ENCODE measurements at places on chromosomes 3 and 15.

- DNase-seq: peak; percentile 28
Observed at GRCh38 chr3:76997733-76998132, 42.2 kb upstream of the ROBO2 start.

- DNase-seq: no peak
Observed at GRCh38 chr3:182487143-182487542, 306.2 kb upstream of the ATP11B start.

DNA sequence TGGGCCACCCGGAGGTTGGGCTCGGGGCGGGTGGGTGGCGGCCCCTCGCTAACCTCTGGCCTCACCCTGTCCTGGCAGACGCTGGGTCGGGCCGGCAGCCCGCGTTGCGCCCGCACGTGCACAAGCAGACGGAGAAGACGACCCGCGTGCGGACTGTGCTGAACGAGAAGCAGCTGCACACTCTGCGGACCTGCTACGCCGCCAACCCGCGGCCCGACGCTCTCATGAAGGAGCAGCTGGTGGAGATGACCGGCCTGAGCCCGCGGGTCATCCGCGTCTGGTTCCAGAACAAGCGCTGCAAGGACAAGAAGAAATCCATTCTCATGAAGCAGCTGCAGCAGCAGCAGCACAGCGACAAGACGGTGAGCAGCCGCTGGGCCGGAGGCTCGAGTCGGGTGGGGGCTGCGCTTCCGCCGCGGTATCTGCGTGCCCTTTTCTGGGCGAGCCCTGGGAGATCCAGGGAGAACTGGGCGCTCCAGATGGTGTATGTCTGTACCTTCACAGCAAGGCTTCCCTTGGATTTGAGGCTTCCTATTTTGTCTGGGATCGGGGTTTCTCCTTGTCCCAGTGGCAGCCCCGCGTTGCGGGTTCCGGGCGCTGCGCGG, 3.7 kb downstream of the ISL2 start:
- DNase-seq: no peak

GRCh38 chr3:26474706-26475105, 147.9 kb upstream of the LRRC3B start:
- no peak for DNase-seq

DNA sequence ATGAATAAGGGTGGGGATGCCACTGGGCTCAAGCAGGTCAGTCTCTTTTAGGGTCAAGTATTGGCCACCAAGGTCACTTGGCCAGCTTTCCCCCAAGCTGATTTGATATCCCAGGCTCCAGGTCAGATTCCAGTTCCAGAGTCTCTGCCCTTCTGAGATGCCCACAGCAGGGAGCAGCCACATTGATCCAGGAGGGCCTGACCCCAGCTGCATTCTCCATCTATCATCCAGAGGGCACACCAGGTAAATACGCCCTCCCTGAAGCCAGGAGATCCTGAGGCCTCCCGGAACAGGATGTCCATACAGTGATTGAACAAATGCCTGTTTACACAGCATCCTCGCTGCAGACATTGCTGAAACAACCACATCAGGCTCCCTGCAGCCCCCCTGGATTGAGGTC, 264.6 kb upstream of the TLE3 start:
- DNase-seq: no peak

DNA sequence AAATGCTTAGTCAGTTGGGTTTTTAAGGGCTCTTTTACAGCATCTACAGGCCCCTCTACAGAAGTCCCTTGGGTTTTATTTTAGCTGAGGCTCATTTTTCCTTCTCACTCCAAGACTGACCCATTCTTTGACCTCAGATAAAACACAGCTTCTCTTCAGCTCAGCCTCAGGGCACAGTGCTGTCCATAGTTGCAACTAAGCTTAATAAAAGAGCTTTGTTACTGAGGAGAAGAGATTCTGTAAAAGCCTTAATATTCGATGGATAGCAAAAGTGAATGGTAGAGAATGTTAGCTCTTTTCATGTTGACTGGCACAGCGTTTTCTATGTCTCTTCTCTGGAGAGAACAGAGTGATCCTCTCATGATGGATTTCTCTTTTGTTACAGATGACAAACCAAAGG, 277.9 kb downstream of the BBX start:
- peak; percentile 87 for DNase-seq

Measured in pons (tissue), 1 donor.